ENCODE measurements at places on chromosomes 5 and 9. TPM values are rescaled to one million over a fixed set of nuclear protein-coding genes. Genes with fewer than 3 reads are reported as not detected.

Gene CA9
- 4.5 TPM for polyA plus RNA-seq

Gene HRCT1
- polyA plus RNA-seq = 0.41 TPM

Gene SPATA31C1
- not detected for polyA plus RNA-seq

GRCh38 chr9:97415146-97415545 is 3.2 kb downstream of the TDRD7 start:
- DNase-seq = no peak

Gene CCL21
- polyA plus RNA-seq = not detected

Measured in A549 (cell line).